Activated CD4-positive, alpha-beta T cell treated with anti-CD3 and anti-CD28 coated beads for 1 hour (primary cell): ENCODE measurements at places on chromosomes 13 and 19.

- DNase-seq: no peak
These were observed 493 bp upstream of the LHFPL6 start for GRCh38 chr13:39603424-39603947.

GRCh38 chr13:93789058-93789457 lies 562.5 kb downstream of the GPC6 start:
- DNase-seq: no peak

DNA sequence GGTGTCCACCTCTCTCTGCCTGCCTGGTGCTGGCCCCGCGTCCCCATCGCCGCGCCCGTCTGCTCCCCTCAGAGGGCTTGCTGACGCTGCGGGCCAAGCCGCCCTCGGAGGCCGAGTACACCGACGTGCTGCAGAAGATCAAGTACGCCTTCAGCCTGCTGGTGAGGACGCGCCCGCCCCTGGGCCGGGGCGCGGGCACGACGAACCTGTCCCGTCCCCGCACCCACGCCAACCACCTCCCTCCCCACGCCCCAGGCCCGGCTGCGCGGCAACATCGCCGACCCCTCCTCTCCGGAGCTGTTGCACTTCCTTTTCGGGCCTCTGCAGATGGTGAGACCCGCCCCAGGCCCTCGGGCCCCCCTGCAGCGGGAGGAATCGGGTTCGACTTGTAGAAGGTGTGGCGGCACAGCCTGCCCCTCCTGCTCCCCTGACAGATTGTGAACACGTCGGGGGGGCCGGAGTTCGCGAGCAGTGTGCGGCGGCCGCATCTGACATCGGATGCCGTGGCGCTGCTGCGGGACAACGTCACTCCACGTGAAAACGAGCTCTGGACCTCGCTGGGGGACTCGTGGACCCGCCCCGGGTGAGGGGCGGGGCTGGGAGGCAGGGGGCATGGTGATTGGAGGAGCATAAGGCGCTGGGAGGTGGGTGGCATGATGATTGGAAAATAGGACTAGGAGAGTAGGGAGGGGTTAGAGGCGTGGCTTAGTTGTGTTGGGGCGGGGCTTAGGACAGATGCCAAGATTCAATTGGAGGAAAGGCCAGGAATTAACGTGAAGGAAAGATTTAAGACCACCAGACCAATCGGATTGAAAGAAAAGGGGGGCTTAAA lies 6.6 kb downstream of the EPS8L1 start:
- DNase-seq: peak; percentile 26

- no peak for DNase-seq
These were observed 4.3 kb upstream of the DACH1 start for GRCh38 chr13:71871176-71871754.
